Brain pericyte (primary cell): ENCODE measurements at places on chromosomes 1 and 21.

DNA sequence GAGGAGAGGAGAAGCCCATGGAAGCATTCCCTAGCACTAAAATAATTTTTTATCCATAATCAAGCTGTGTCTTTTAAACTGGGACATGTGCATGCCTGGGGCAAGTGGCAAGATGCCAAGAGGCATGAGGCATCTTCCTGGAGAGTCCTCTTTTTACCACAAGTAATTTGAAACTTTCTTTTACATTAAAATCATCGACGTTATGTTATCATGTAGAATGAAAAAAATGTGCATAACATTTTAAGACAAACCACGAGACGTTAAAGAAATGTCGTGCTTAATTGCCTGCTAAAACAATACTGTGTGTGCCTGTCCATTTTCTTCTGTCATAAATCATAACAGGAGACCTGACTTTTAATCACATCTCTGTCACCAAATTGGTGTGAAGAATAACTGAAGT, 1.5 kb downstream of the STYXL2 start:
- DNase-seq: peak; percentile 12

- DNase-seq: no peak
Observed at GRCh38 chr21:46205766-46206162, 21.5 kb upstream of the SPATC1L start.

GRCh38 chr1:54479841-54480524, 68.0 kb upstream of the ACOT11 start:
- DNase-seq: no peak

GRCh38 chr1:240776237-240776636, 164.3 kb upstream of the GREM2 start:
- DNase-seq: no peak

DNA sequence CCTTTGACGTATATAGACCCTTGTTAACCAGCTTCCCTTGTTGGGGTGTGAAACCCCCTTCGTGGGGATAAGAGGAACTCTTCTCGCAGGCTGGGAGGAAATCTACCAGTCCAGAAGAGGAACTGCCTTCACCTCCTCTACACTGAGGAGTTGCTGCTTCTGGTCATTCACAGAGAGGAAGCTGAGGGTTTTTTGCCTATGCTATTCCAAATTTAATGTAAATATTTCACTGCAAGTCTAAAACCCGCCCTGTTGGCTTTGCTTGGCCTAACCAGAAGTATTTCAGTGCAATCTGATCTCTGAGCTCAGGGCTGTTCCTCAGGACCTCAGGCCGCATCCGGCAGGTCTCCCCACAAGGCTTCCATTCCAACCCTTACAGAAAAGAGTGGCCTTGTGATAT, 150.1 kb downstream of the HIVEP3 start:
- no peak for DNase-seq

DNA sequence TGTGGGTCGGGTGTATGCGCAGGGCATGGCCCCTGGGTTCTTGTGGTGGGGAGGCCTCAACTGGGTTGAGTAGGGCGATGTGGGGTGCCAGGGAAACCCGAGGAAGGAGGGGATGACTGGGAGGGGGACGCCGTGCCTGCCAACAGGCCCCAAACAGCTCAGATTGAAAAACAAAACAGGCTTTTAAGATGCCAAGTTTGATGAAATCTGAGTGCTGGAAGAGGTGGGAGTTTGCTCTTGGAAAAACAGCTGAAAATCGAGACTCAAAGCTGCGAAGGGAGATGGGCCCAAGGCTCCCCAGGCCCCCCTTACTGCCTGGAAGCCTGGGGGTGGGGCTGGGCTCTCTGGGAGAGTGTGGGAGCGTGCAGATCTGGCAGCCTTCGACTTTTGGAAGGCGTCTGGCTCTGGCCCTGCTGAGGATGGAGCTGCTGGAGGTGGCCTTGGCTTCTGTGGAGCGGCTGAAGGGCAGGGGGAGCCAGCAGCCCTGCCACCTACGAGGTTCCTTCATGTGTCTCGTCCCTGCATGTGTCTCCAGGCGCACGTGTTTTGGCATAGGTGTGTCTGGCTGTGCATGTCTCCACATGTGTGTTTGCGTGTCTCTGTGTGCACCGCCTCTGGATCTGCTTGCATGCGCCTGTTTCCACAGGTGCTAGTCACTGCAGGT, 33.3 kb downstream of the PTPRF start:
- DNase-seq: no peak

DNA sequence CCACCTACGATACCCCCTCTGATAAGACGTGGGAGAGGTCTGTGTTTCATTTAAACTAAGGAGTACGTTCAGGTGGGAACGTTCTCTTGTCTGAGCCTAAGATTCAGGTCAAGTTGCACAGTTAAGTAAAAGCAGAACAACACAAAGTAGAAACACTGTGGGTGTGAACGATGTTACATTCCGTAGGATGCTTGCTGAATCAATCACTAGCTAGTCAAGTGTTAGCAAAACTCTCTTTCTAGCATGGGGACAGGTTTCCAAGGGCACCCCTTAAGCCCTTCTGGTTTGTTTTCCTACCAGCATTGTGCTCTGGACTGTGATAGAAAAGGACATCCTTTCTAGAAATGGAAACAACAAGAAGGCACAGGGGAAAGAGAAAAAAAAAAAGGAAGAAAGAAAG, 13.3 kb downstream of the C1orf162 start:
- no peak for DNase-seq

DNA sequence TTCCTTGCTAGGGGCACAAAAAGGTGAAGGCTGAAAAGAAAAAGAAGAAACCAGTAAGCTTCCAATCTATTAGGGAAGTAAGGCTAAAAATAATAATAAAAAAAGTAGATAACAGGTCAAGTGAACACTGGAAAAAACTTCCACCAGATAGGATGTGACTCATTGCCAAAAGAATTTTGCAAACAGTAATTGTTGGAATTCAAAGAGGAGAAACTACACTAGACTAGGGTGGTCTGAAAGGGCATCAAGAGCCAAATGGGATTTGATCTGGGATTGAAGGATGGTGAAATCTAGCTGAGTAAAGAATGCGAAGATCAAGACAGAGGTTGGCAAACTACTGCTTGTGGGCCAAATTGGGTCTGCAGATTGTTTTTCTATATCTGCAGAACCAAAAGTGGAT, 6.0 kb upstream of the ST6GALNAC3 start:
- no peak for DNase-seq

DNA sequence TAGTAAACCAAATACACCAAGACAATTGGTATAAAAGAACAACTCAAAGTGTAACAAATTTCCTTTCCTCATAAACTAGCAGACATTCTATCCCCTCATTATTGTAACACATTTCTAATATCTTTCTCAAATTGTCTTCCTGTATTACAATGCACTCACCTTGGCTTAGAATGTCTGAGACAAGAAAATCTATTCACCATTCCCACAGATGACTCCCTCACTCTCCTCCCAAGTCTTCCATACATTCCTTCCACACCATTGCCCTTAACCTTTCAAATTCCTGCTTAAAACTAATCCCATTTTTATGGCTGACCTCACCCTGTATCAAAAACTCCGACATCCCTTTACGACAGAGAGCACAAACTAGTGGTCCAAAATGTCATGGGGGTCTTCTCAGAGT, 56.0 kb downstream of the LTN1 start:
- DNase-seq: no peak

DNA sequence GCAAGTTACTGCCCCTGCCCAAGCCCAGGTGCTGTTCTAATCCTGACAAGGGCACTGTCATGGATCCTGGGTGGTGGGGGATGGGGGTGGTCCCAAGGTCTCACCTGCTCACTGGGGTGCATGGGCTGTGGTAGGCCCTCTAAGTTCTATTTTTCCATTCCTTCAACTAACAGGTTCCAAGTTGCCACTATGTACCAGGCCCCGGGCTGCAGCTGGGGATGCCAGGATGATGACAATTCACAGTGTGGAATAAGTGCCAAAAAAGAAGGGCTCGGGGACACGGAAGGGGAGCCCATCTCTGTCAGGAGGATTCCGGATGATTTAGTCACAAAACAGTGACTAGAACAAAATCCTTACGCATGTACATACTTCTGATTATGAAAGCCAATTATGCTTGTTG, 76.0 kb downstream of the STUM start:
- no peak for DNase-seq

DNA sequence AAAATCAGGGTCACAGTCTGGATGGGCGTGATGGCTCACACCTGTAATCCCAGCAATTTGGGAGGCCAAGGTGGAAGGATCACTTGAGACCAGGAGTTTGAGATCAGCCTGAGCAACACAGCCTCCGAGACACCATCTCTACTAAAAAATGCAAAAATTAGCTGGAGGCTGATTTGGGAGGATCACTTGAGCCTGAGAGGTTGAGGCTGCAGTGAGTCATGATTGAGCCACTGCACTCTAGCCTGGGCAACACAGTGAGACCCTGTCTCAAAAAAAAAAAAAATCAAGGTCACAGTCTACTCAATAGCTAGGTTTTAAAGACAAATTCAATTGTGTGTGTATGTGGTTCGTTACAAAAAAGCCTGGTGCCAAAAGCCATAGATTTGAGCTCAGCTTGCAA, 34.4 kb downstream of the TRIM67 start:
- DNase-seq: no peak

DNA sequence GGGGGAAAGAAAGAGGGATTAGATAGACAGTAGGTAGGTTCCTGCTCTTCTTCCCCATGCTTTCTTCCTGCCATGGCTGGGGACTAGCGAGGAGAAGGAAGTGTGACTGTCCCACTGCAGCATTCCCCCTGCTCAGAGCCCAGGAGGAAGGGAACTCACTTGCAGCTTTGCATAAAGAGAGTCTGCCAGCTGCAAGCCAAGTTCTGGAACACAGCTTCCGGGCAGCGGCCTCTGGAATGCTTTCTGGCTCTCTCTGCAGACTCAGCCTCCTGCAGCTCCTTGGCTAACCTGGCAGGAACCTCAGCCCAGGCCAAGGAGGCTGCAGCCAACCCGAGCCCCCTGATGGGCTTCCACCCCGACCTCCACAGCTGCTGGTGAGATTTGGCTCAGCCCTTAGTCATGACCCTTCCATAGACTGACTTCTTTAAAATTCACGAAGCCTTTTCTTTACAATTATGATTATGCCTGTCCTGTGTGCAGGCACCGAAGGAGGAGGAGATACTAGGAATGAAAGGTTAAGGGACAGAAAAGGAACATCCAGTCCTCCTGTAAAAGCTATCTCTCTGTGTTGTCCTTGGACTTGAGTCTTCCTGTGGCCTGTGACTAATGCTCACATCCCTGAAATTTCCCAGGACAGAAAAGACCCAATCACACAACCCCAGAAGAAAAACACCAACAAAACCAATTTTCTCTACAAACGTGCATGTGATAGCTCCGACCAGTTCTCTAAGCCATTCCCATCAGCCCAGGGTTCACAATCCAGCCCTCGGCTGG, 108.2 kb upstream of the OLIG2 start:
- no peak for DNase-seq
